NCI-H1105 treated with DMSO at 0.1 percent for 48 hours (cell line): ENCODE measurements at places on chromosomes 6 and 20.

- DNase-seq, result no peak
Measured at GRCh38 chr6:88712243-88712936, 251.0 kb downstream of the RNGTT start.

- no peak for DNase-seq
Measured at GRCh38 chr6:402901-403658, 11.5 kb downstream of the IRF4 start.

GRCh38 chr6:25830458-25830857 lies 1.4 kb downstream of the SLC17A1 start:
- DNase-seq, result no peak

DNA sequence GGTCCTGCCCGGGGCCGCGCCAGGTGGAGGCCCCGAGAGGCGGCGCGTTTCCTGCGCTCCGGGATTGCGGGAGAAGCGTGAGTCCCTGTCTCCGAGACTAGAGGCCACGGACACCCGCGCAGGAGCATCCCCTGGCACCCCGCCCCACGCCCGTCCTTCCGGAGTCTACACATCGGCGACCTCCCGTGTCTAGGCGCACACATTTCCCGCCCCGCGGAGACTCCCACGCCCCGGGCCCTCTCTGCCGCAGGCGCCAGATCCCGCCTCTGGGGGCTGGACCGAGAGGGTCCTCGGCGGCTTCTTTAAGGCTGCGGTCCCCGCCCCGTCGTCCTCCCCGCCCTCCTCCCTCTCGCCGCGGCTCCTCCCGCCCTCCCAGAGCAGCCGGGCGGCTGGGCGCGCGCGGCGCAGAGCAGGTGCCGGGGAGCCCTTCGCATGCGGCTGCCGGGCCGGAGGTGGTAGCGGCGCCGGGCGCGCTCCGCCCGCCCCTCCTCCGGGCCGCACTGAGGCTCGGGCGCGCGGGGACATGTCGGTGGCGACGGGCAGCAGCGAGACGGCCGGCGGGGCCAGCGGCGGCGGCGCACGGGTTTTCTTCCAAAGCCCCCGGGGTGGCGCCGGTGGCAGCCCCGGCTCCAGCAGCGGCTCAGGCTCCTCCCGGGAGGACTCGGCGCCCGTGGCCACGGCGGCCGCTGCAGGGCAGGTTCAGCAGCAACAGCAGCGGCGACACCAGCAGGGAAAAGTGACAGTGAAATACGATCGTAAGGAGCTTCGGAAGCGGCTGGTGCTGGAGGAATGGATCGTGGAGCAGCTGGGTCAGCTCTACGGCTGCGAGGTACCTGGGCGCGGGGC lies at the start of gene PPP1R14C:
TSS of gene PPP1R14C (plus strand) at position 375 of the 846 bp plus-strand sequence. CDS start at position 524, 149 bp downstream.
- peak; percentile 60 for DNase-seq

DNA sequence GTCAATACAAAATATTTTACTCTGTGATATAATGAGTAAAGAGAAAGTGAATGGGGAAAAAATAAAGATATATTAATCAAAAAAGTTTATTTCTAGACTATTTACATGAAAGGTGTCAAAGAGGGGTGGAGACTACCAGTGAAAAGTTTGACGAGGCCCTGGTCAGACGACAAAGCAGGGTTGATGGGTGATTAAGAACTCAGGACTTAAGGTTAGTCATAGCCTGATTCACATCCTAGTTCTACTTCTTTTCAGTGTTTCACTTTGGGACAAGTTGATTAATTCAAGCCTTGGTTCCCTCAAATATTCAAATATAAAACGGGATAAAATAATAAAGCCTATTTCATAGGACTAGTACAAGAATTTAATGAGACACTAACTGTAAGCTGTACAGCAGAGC lies 178.2 kb upstream of the HS3ST5 start:
- DNase-seq, result no peak

DNA sequence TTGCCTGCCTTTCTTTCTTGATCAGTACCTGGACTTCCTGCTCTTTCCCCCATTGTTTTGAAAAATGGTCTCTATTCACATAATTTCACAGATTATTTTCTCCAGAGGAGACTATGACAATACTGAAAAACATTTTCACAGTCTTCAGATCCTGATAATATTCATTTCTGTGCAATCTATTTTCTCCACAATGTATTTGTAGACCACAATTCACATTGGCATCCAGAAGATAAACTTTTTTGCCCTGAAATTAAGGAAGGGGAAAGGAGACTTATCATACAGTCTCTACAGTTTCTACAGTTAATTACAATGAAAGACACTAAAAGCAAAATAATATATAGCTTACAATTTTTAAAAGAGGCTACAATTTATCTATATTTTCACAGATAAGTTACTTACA lies 18.4 kb downstream of the LCA5 start:
- no peak for DNase-seq

DNA sequence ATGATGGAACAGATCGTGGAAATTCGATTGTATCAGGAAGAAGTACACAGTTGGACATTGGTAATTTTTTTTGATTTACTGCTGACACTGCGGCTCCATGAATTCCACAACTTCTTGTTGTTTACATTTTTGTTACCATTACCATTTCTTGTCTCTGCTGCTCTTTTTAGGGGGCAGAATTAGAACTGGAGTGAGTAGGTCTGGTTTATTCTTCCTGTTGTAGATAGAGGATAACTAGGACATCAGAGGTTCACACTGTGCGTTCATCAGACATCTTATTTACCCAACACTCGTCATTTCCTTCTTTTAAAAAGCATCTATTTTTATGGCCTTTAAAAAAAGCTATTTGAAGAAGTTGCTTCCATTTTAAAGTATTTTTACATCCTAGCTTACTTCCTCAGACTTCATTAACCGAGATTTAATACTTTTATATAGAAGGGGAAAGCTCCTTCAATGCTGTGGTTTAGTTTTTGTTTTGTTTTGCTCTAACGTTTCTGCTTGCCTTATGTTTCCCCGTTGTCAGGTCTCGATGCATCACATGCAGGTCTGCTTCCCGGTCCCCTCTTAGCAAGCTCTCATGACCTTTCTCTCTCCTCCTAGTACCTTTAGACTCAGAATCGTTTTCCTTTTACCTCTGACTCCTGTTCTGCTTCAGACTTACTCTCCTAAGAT lies 139.1 kb downstream of the ARID1B start:
- DNase-seq, result no peak

DNA sequence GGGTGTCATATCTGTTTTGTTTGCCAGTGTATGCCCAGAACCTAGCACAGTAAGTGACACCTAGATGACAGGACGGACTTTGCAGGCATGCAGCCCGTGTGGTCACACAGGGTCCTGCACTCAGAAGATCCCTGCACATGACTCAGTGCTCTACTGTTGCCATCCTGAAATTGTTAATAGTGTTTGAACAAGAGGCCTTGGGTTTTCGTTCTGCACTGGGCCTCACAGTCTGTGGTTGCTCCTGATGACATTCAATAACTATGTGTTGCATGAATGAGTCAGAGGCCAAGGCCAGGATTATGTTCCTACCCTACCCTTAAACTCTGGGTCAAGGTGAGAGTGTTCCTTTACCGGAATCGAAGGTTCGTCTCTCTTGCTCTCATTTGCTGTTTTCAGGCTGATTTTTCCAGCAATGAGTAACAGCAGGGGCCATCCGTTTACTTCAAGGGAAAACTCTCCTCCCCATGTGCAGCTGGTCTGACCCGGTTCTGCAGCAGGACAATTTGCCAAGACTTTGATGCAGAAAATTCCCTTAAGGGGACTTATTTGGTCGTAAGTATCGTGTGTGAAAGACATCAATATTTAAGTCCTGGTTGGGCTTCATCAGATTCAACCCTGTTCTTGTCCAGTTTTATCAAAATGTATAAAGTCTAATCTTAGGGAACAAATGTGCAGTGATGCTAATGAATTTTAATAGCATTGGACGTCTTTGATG lies 13.0 kb upstream of the PFDN4 start:
- DNase-seq, result no peak

GRCh38 chr6:130128326-130128725 lies 94.4 kb downstream of the SAMD3 start:
- no peak for DNase-seq

GRCh38 chr20:58976061-58976730 lies 4.9 kb upstream of the NELFCD start:
- no peak for DNase-seq

GRCh38 chr6:36223706-36224105 lies 27.2 kb downstream of the BRPF3 start:
- no peak for DNase-seq

GRCh38 chr20:61631751-61632150 lies 379.7 kb downstream of the CDH4 start:
- DNase-seq, result no peak

GRCh38 chr6:36593569-36594028 lies 563 bp upstream of the SRSF3 start:
- DNase-seq, result peak; percentile 86

DNA sequence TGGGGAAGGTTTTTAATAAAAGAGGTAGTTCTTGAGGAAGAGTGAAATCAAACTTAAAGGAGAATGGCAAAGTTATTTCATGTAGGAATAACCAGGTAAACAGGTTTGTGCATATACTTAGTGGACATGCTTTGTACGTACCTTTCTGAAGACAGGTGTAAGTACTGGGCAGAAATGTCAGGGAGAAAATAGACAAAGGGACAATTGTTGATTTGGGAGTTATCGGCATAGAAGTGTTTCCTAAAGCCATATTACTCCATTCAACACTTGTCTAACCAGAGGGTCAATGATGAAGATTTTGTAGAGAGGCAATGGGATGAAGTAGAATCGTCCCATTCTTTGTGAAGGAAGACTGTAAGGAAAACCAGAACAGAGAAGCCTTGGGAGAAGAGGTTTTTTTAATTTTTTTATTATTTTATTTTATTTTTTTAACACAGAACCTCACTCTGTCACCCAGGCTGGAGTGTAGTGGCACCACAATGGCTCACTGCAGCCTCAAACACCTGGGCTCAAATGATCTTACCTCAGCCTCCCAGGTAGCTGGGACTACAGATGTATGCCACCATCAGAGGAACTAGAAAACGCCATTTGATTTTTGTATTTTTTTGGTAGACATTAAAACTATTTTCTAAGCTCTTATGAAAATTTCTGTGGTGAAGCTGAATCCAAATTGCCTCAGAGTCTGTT lies 18.0 kb downstream of the SMAP1 start:
- DNase-seq, result no peak

GRCh38 chr20:17912916-17913315 lies 55.7 kb downstream of the SNX5 start:
- no peak for DNase-seq

DNA sequence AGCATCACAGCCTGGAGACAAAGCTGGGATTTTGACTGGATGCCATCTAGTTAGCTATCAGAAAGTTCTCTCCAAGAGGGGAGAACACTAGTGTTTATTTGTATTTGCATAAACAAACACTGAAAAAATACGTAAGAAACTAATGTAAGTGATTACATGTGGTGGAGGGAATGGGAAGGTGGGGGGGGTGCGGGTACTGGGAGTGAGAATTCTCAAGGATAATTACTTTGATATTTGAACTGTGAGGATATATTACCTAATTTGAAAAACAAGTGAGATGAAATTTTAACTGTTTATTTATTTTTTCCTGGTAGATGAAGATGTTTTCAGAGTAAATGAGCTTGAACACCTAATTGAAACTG lies 54.7 kb downstream of the VEGFA start:
- DNase-seq, result no peak

DNA sequence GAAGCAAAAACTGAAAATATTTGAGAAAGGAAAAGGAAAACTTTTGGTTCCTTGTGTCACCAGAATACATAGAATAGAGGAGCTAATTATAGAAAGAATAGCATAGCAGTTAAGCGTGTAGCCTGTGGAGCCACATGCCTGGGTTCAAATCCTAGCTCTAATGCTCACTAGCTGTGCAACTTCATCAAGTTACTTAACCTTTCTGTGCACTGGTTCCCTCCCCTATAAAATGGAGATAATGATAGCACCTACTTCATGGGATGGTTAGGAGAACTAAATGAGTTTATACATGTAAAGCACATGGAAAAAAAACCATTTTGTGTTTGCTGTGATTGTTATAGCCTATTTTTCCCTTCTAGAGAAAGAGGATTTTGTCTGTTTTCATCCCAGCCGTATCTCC lies 24.5 kb upstream of the RNGTT start:
- DNase-seq, result no peak

DNA sequence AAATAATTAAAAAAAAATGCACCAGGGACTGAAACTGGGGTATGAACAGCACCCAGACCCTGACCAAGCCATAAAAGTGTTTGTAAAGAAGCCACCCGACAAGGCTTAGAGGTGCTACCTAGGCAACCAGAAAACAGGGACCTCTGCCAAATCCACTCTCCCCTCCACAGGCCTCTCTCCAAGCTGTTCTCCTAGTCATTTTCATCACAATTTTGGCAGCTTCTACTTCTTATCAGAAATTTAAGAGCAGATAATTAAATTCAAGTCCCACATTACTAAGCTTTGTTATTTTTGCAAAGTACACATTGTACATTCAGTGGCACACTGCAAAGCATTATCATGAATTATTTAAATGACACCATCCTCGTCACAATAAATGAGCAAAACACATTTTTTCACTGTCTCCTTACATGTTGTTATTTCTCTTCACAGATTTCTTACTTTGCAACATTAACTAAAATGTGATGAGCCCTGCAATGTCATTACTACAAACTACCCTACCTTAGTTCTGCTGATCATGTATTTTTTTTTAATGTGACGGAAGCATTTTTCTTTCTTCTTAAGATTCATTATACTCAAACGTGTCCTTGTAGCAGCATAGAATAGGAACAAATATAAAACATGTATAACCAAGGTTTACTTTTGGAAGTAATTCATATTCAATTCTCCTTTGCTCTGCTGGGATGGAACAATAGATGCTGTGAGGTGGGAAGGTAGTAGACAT lies 38.1 kb downstream of the ECT2L start:
- DNase-seq, result peak; percentile 98

DNA sequence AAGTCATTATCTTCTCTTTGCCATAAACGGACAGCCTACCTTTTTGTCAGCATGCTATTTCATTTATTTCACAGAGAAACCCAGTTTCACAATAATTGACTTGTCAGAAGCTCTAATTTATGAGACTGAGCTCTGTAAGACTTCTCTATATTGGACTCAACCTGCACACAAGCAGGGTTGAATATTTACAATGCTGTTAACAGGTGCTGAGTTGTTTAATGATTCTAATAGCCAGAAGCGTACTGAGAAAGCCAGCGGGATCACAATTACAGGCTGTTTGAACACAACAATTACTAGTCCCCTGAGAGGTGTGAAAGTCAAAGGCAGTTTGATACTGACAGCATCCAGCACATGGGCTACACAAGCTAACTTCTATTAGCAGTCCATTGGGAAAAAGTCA lies 128.2 kb upstream of the SIM1 start:
- peak; percentile 99 for DNase-seq
